ENCODE measurements at places on chromosomes 2 and 18.

DNA sequence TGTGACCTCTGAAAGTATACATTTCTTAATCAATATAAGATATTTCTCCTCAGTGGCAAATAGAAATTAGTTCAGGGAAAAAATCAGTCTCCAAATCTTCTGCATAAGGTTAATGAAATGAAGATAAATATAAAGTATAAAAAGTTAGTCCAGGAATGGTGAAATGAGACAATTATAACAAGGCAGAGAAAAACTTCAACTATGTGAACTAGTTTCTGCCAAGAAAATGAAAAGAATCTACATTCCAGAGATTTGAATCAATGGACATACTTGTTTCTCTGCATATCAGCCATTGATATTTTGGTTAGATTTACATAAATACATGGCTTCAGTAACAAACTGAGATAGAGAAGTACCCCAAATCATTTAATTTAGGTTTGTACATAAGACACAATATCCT, 249.0 kb downstream of the EXOC6B start:
- no peak for ATAC-seq

GRCh38 chr2:226818930-226819329, 16.9 kb upstream of the RHBDD1 start:
- ATAC-seq = no peak

- peak; percentile 87 for ATAC-seq
These were observed 16.3 kb upstream of the ATOH8 start for GRCh38 chr2:85737481-85737880.

DNA sequence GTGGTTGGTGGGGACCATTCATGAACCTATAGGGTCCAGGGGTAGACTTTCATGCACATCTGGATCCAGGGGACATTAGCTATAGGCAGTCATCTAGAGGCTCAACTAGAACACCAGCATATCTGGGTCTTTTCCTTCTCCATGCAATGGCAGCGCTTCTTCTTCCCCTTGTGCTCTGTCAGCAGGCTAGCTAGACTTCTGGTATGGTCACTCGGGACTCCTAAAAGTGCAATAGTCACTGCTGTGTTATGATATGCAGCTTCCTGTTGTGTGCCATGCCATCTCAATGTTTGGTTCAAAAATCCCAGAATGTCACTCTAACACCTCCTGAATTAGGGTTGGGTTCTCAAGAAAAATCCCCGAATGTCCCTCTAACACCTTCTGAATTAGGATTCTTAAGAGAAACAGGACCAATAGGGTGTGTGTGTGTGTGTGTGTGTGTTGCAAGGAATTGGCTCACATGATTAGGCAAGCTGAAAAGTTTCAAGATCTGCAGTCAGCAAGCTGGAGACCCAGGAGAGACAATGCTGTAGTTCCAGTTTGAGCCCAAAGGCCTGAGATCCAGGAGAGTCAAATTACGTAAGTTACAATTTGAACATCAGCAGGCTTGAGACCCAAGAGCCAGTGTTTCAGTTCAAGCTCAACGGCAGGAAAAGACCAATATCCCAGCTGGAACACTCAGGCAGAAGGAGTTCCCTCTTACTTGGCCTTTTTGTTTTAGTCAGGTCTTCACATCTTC, 97.1 kb upstream of the LTBP1 start:
- ATAC-seq = peak; percentile 65

GRCh38 chr2:209511637-209512036, 87.8 kb downstream of the MAP2 start:
- ATAC-seq = no peak

DNA sequence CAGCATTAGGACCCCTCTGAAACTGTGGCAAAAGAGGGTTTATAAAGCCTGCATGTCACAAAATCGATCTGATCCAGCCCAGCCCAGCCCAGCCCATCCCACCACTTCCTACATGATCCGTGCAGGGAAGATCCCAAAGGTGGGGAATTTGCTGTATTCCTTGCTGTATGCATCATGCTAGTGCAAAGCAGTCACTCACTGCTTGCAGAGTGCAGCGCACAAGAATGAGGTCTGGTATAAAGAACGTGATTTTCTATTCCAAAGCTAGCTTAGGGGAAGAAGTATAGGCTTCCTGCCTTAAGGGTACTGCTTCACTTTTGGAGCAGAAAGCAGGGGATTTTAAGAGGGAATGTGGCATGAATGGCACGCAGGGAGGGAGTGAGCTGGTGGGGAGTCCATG, 18.9 kb upstream of the SERPINB11 start:
- ATAC-seq = no peak

- ATAC-seq = no peak
These were observed 27.5 kb upstream of the SUCLG1 start for GRCh38 chr2:84486441-84487115.

GRCh38 chr2:26633351-26633945, 7.7 kb downstream of the CIB4 start:
- ATAC-seq = peak; percentile 23

- ATAC-seq = no peak
These were observed 11.1 kb downstream of the TET3 start for GRCh38 chr2:73995810-73996209.

GRCh38 chr2:28045676-28046351, 155.3 kb downstream of the BABAM2 start:
- ATAC-seq = no peak

Measured in gastroesophageal sphincter (tissue), 4 donors.